Activated gamma-delta T cell treated with Interleukin-2 at 50 U/mL for 16 hours (primary cell): ENCODE measurements at places on chromosomes 2 and 18.

DNA sequence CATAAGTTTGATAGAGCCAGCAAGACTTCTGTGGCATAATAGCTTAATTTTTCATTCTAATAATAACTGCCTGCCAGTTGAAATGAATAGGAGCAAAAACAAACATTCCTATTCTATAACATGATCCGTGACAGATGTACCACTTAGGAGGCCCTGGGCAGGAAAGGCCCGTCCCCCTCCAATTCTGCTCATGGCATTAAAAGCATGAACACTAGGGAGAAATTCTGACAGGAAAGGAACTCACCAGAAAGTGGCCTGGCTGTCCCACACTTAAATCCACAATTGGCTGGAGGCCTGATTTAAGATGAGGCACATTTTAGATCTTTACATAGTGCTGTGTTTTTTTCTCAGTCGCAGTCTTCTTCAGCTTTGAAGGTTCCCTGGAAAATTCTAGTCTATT lies 261.9 kb upstream of the ETAA1 start:
- no peak for DNase-seq

GRCh38 chr2:179070895-179071294 lies 21.0 kb upstream of the CCDC141 start:
- DNase-seq: no peak

GRCh38 chr2:109185821-109186570 lies 57.0 kb downstream of the SH3RF3 start:
- no peak for DNase-seq

- DNase-seq: no peak
These were observed 26.2 kb downstream of the CYP27C1 start for GRCh38 chr2:127193967-127194280.

- no peak for DNase-seq
These were observed 14.0 kb upstream of the PLB1 start for GRCh38 chr2:28481905-28482304.

DNA sequence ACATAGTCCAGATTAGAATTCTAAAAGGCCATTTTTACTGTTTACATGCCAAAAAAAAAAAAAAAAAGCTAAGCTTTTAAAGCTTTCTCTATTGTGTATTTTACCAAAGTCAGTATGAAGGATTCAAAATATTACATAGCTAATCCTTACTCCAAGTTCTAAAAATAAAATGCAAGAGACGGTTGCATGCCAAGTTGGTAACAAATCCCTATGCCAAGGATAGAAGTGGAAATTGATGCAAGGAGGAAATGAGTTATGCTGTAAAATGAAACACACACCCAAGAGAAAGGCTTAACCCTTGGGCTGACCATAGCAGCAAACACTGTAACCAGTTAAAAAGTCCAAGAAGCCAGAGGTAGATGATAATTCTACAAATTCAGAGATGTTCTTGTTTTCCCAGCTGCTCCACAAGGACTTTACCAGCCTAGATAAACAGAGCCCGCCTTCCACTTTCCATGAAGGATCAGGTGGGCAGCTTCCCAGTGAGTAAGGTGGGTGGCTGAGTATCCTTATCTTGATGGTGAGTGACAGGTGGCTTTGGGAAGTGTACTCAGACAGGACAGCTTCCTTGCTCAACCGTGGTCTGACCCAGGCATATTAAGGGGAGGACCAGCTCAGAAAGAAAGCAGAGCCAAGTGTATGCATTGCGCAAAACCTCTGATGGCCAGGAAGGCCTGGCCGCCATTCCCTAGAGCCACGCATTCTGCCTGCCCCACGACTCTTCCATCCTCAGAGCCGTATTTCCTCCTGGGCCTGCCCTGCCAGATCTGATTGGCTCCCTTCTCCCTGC lies 34.4 kb downstream of the ATP8B1 start:
- DNase-seq: no peak

GRCh38 chr2:211216221-211216620 lies 659.8 kb downstream of the CPS1 start:
- no peak for DNase-seq

GRCh38 chr18:9809697-9810096 lies 76.1 kb upstream of the TXNDC2 start:
- DNase-seq: no peak

DNA sequence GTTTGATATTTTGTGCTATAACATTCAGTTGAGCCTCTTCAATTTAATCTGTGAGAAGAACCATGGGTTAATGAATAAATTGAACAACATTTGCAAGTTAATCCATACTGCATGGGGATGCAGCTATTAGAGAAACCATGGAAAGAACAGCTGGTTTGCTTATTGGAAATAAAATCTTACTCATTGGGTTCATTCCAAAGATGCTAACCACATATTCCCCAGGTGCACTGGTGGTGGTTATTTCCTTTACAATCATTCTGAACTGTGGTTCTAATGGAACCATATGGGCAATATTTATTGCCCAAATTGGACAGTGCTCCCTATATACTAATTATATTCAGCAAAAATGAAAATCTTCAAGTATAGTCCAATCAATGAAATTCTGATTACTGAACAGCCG lies 1200.4 kb upstream of the CDH2 start:
- no peak for DNase-seq

- DNase-seq: no peak
These were observed 1.6 kb downstream of the HRH4 start for GRCh38 chr18:24461996-24462395.

DNA sequence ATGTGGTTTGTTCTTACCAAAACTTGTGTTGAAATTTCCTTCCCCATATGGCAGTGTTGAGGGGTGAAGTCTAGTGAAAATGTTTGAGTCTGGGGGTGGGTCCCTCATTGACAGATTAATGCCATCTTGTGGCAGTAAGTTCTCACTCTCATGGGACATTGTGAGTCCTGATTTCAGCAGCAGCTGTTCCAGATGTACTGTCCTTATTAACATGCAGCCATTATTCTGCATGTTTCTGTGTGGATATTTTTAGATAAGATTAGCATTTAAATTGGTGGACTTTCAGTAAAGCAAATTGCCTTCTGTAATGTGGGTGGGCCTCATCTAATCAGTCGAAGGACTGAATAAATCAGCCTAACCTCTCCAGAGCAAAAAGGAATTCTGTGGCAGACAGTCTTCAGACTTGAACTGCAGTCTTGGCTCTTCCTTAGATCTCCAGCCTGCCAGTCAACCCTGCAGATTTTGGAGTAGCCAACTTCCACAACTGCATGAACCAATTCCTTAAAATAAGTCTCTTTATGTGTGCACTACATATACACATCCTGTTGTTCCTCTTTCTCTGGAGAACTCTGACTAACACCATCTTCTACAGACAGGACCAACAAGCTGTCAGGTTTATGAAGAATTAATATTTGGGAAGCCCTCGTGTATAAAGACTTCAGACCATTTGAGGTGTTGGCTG lies 138.7 kb upstream of the ZNF516 start:
- no peak for DNase-seq

DNA sequence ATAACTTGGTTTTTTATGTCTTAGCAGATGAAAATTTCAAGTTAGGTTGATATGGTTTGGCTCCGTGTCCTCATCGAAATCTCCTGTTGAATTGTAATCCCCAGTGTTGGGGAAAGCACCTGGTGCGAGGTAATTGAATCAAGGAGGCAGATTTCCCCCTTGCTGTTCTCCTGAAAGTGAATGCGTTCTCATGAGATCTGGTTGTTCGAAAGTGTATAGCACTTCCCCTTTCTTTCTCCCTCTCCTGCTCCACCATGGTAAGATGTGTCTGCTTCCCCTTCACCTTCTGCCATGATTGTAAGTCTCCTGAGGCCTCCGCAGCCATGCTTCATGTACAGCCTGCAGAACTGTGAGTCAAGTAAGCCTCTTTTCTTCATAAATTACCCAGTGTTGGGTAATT lies 242.1 kb upstream of the TNP1 start:
- no peak for DNase-seq

DNA sequence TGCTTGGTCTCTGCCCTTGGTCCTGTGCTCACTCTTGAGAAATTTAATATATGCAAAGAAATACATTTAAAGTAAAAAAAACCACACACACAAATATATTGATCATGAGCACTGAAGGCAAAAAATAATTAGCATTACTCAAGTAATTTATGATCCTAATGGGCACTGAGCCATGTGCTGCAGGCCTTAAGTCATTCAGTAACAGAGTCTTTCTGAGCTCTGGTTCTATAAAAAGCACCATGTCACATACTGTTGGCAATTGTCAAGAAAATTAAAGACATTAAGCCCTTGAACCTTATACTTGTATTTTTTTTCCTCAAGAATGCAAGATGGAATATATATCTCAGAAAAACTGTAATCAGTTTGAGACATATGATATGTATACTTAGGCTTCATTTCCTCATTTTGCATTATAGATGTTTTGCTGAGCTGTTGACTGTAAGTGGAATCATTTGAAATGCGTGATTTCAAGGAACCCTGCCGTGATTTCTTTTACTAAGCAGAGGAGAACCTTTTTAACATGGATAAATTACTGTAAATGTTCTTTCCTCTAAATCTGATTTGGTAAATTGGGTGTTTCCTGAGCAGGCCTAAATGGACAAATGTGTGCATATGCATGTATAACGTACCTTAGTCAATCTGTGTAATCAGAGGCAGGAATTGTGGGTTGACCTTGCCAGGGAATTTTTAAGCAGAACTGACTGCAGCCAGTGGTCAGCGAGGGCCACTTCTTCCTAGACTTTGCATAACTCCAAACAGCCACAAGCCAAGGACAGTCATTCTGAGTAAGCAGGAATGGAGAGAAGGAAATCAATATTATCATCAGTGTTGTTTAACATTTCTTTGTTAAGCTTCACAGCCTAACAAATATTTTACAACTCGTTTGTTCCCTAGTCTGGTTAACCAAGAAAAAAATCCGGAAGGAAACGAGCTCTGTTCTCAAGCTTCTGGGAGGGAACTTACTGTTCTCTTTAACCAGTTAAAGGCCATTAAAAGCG lies 191.5 kb upstream of the ATP5MC3 start:
- DNase-seq: no peak
